Activated naive CD4-positive, alpha-beta T cell treated with Interleukin-2 at 50 U/mL for 16 hours (primary cell): ENCODE measurements at places on chromosomes 16 and 17.

GRCh38 chr17:2181206-2181896 is 122.2 kb downstream of the SMG6 start:
- DNase-seq = no peak

- DNase-seq = no peak
Observed at GRCh38 chr17:50533185-50533584, 650 bp downstream of the EPN3 start.

DNA sequence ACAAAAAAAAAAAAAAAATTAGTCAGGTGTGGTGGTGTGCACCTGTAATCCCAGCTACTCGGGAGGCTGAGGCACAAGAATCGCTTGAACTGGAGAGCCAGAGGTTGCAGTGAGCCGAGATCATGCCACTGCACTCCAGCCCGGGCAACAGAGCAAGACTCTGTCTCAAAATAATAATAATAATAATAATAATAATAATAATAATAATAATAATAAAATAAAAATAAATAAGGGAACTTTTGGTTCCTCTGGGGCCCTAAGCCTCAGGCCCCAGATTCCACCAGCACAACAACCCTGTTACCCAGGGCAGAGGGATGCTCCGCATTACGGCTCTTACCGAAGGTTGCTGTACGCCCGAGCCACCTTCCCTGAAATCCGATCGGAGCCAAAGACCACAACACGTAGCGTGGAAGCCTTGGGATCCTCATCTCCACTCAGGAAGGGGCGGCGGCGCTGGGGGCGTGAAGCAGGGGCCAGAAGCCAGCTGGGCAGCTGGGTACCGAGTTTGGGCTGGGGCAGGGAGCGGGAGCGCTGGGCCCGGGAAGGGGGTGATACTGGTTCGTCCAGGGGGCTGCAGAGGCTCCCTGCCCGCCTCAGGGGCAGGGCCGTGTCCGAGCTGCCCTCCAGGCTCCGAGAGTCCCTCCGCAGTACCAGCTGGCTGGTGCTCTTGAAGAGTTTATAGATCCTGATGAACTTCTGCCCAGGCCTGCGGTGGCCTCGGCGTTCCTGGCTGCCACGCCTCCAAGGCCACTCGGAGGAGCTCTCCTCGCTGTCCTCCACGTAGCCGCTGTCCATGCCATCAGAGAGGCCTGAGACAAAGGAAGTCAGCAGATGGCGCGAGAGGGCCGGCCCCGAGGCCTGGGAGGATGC is 20.6 kb upstream of the PIK3R6 start:
- no peak for DNase-seq

GRCh38 chr17:59345476-59345875 is 14.0 kb downstream of the YPEL2 start:
- DNase-seq = no peak
